NB4 (cell line): ENCODE measurements at places on chromosomes 7 and 10.

DNA sequence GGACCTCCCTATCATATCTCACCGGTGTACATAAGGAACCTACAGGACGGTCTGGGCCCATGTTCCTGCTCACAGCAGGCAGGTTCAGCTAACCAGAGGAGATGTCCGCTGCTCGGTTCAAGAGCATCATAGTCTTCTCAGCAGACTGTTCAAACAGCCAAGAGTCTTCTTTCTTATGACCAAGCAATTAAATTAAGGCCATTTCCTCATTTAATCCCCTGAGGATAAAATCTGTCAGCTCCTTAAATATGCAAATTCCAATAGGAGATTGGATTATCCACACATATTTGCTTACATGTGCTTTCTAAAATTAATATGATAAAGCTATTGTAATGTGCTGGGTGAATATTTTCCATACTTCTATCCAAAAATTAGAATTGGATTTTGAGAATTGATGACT, 59.7 kb downstream of the LMBR1 start:
- DNase-seq = no peak

- DNase-seq = no peak
Measured at GRCh38 chr10:5592070-5592469, 67.3 kb downstream of the CALML3 start.

- no peak for DNase-seq
Measured at GRCh38 chr7:5695727-5696345, 85.6 kb downstream of the RNF216 start.

- no peak for DNase-seq
Measured at GRCh38 chr10:68032113-68032512, 43.0 kb downstream of the HERC4 start.

DNA sequence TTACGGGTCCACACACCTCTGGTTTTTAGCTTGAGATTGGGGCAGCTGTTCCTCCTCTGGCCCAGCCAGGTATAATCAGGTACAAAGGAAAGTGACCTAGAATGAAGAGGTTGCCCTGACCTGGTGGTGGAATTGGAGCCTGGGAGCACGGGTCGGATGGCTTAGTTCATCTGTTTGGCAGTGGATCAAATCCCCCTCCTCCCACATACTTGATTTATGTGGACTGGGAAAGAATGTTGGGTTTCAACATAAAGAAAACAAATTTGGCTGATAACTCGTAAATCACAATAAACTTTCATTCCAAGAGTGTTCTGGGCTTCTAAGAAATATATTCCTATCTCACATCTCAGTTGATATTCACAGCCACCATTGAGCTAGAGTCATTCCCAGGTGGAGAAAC, 186.8 kb downstream of the CUX1 start:
- DNase-seq = no peak

GRCh38 chr10:118805146-118805545, 50.4 kb upstream of the CACUL1 start:
- no peak for DNase-seq

GRCh38 chr7:3807824-3808223, 506.8 kb downstream of the SDK1 start:
- no peak for DNase-seq

- no peak for DNase-seq
Measured at GRCh38 chr7:55101359-55101758, 82.5 kb downstream of the EGFR start.

- no peak for DNase-seq
Measured at GRCh38 chr7:38453168-38453567, 178.0 kb downstream of the AMPH start.
